ENCODE measurements at places on chromosomes 6 and 20.

DNA sequence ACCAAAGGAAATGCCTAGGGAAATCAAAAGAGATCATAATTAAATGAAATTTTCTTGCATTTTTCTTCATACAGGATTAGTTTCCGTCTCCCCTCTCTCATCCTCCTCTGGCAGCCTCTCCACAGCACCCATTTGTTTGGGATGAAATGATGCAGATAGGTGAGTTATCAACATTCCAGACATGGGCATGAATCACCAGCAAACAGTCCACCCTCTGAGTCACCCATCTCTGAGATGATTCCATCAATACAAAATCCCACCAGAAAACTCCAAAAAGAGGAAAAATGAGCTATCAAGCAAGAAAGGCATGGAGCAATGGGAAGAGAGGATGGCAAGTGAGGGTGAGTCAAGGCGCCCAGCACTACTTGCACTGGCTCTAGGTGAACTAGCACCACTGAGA, 11.4 kb downstream of the MC3R start:
- DNase-seq = no peak

- no peak for DNase-seq
Measured at GRCh38 chr20:3405696-3406358, 1.6 kb downstream of the DNAAF9 start.

DNA sequence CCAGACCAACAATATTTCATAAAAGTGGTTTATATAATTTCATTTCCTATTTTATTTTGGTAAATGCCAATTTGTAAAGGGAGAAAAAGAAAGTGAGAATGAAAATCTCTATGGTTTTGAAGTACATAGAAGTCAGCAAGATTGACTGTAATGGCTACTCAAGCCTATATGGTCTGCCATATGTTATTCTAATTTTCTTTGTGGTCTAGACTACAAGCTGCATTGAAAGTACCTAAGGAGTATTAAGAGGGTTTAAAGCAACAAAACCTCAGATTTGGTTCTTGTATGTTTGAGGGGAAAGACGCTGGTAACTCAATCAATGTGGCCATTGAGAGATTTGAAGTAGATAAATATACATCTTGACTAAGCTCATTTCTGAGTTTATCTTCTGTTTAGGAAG, 193.5 kb upstream of the EYA4 start:
- no peak for DNase-seq

DNA sequence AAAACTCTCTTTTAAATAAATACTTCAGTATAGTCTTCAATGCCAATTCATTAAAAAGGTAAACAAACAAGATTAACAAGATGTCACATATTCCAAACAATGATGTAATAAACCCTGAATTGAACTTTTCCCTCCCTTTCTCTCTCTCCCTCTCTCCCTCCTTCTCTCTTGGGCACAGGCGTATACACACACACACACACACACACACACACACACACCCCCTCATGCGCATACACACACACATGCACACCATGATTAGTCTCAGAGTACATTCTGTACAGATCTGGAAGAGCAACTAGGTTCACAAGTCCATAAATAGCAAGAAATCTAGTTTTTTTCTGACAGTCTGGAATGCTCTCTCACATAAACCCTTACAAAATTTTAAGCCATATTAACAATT, 128.3 kb downstream of the DST start:
- DNase-seq = no peak
